ENCODE measurements at places on chromosomes 1 and 21.

GRCh38 chr21:21740207-21740606 lies 742.0 kb downstream of the NCAM2 start:
- no peak for ATAC-seq

DNA sequence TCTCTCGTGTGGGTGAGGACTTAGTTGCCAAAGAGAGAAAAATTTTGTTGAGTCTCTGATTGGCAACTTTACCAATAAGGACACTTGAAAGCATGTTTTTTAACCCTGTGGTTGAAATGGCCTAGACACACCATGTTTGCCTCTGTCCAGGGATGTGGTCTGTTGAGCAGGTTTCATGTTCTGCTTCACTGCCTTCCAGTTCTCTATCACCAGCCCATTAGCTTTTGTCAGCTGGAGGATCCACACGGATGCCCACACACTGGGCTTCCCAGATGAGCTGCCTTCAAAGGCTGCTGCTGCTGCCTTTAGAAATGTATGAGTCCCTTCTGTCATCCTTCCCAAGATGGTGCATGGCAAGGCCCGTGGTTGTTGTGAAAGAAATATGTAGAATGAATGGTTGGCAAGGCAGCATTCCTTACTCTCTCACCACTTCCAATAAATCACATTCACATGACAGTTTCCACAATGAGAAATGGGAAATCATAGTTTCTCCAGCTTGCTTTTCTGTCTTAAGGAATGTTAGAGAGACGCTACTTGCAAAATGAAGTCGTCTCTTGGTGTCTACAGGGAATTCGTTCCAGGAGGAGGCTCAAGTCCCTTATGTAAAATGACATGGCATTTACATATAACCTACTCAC lies 108.2 kb upstream of the SLC35F3 start:
- no peak for ATAC-seq

DNA sequence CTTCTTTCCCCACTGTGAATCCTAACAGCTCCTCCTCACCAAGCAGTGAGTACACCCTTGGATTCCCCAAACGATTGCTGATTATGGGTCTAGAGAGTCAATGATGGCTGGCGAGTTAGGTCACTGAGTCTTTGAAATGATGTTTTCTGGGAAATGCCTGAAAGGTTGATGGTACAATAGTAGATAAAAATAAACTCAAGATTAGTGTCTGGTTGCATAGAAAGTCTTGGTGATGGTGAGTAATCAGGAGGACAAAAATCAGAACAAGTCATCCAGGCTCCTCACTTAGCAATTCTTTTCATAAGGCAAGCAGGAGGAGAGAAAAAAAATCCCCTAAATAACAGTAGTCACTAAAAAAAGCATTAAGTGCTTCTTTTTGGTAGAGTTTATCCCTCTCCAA lies 22.6 kb downstream of the HLX start:
- ATAC-seq, result no peak

- peak; percentile 82 for ATAC-seq
Measured at GRCh38 chr1:24266398-24266941, 52.7 kb upstream of the GRHL3 start.

DNA sequence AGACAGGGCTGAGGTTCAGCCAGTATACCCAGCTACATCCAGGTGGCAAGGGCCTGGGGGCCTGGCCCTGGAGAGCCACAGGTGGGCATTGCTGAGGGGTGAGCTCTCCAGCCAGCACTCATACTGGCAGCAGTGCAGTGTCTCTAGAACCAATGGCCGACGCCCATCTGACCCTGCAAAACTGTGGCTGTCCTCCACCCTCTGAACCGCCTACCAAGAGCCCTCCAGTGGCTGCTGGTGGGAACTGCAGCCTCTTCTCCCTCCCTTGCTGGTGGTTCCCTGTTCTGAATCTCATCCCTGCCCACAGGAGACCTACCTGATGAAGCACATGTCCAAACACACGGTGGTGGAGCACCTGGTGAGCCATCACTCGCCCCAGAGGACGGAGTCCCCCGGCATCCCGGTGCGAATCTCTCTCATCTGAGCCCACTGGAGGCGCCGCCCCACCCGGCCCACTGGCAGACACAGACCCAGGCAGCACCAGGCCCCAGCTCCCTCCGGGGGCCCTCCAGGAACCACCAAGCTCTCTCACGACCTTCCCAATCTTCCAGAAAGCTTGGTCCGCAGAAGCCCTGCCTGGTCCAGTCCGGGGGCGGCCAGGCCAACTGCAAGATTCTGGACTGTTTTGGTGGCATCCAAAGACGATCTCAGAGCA lies 22.1 kb downstream of the A3GALT2 start:
- peak; percentile 77 for ATAC-seq

DNA sequence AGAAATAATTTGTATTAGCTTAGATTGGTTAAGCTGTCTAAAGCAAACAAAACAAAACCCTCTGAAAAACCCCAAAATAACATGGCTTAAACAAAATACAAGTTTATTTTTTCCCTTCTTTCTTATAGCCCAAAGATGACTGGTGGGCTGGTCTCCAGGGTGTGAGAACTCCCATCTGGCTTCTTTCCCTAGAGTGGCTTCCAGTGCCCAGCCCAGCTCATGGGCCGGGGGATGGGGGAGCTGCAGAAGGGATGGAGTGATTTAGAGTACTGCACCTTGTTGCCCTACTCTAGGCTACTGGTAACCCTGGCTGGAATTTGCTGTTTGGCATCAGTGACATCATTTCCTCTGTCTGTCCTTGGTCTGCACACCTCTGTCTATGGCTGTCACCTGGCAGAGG lies 223.0 kb downstream of the PBX1 start:
- no peak for ATAC-seq

GRCh38 chr1:27590917-27591508 lies 12.9 kb downstream of the AHDC1 start:
- ATAC-seq, result no peak

GRCh38 chr1:4598561-4598960 lies 55.8 kb upstream of the AJAP1 start:
- ATAC-seq, result no peak

GRCh38 chr1:118988186-118989005 lies at the start of gene TBX15:
Gene TBX15 (minus strand): TSS chr1:118988343. CDS start chr1:118987795, 548 bp downstream.
- ATAC-seq, result no peak

DNA sequence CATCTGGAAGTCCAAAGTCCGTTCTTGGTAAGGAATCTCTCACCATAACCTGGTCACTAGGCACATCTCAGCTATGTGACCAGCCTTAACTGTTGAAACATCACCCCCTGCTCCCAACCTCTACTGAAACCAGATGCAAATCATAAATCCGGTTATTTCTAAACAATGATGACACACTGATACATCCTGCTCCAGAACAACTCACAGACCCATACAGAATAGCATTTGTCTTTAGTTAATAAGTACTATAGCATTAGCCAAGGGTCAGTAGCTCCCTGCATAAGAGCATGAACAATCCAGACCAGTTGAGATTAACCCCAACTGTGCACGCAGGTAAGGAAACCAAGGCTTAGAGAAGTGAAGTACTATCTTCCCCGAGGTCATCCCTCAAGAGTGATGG lies 38.0 kb upstream of the KCTD3 start:
- peak; percentile 24 for ATAC-seq

DNA sequence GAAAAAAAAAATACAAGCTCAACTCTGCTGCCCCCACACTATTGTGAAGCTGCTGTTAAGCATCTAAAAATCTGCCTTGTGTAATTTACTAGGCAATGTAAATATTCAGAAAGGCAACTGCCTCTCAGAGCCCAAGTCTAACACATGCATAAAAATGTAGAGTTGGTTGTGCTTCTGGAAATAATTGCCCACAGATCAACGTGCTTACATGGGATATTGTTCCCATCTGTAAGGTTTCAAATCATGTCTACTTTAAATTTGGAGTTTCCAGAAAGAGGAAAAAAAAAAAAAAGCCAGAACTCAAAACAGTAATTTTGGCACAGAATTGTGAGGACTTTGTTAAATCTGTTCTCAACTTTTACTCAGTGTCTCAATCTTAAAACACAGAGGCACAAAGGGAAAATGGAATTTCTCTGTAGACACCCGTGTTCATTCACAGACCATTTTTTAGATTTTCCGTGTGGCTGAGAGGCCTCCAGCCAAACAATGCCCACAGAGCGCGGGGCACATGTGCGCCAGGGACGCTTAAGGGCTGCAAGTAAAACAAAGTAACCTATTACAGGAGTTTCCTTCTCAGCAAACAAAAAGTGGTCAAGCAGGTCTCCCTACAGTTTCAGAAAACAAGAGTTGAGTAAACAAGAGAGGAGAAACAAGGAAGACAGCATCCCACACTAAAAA lies 115.5 kb downstream of the RERE start:
- ATAC-seq, result peak; percentile 15

- ATAC-seq, result no peak
Measured at GRCh38 chr21:32946654-32947053, 79.1 kb upstream of the OLIG2 start.

GRCh38 chr1:205805082-205805711 lies 7.8 kb downstream of the SLC41A1 start:
- no peak for ATAC-seq

DNA sequence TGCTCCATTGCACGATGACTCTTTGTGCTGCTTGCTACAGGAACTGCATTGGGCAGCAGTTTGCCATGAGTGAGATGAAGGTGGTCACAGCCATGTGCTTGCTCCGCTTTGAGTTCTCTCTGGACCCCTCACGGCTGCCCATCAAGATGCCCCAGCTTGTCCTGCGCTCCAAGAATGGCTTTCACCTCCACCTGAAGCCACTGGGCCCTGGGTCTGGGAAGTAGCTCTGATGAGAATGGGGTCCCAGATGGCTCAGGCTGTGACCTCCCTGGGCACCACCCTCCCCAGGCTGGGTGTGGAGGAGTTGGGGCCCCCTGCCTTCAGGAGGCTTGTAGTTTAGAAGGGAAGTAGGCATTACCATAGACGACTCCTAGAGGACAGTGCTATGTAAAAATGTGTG lies 19.7 kb downstream of the CYP4B1 start:
- ATAC-seq, result no peak

- ATAC-seq, result no peak
Measured at GRCh38 chr21:46099476-46099875, 1.6 kb downstream of the COL6A2 start.

GRCh38 chr1:55481634-55482033 lies 266.5 kb upstream of the USP24 start:
- no peak for ATAC-seq

DNA sequence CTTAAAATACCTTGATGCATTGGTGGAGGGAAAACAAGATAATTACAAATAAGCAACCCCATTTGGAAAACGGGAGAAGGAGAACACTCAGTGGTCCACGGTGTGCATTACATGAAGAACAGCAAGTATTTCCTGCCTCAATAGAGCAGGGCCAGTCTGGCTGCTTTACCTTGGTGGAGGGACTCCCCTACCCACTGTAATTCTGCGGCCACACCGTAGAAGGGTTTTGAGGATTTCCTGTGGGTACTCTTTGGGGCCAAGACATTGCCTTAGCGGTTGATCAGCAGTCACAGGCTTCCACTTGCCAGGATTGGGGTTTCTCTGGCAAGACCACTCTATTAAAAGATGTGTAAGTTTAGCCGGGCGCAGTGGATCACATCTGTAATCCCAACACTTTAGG lies 16.3 kb upstream of the TMEM54 start:
- no peak for ATAC-seq

DNA sequence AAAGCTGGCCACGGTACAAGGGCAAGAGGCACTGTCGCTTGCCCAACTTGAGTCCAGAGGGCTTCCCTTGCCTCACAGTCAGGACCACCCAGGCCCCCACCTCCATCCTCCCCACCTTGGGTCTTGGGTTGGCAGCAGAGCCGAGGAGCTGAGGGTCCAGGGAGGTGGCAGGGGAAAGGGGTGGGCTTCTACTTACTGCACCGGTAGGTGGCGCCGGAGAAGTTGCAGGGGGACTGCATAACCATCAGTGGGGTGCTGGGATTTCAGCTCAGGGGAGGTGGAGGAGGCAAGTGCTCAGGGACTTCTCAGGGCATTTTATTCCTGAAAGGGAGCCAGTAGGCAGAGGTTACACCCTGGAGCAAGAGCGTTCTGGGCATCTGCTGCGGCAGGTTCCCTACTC lies 44.0 kb downstream of the TRIM62 start:
- ATAC-seq, result no peak

GRCh38 chr1:223535319-223535718 lies 130.2 kb downstream of the CAPN8 start:
- no peak for ATAC-seq

DNA sequence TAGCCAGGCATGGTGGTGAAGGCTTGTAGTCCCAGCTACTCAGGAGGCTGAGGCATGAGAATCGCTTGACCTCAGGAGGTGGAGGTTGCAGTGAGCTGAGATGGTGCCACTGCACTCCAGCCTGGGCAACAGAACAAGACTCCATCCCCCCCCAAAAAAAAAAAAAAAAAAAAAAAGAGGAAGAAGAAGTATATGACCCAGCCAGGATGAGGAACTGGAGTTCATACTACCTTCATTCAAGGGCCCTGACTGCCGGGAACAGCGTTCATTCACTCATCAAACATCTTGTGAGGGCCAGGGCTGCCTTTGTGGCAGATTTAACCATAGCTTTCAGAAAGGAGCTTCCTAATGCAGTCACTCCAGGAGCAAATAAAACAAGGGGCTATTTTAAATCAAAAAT lies 127.6 kb downstream of the MRPS6 start:
- no peak for ATAC-seq

GRCh38 chr1:151267760-151268159 lies 13.2 kb downstream of the PSMD4 start:
- ATAC-seq, result no peak

GRCh38 chr1:89257041-89257440 lies 15.6 kb downstream of the GBP5 start:
- no peak for ATAC-seq

- peak; percentile 87 for ATAC-seq
Measured at GRCh38 chr1:212595787-212596714, 12.5 kb upstream of the ATF3 start.

- ATAC-seq, result peak; percentile 95
Measured at GRCh38 chr1:244273845-244274619, 177.7 kb downstream of the ADSS2 start.

DNA sequence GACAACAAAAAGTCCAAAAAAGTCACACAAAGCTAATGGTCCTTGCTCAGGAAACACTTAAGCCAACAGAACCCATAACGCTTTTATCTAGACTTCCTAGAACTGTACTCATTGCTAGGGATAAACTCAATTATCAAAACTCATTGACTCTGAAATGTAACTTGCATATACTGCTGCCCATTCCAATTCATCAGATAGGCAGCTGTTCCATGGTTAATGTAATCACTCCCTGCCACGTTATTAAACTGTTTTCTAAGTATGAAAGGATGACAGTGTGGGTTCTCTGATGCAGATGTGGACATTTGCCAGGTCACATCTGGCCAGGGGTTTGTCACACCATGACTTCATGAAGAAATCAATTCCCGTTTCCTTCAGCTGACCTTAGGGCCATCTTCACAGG lies 30.3 kb upstream of the DNAJC11 start:
- ATAC-seq, result peak; percentile 34

- no peak for ATAC-seq
Measured at GRCh38 chr1:116738673-116739370, 15.4 kb upstream of the CD2 start.

GRCh38 chr1:53835491-53835890 lies 2.6 kb downstream of the NDC1 start:
- no peak for ATAC-seq

GRCh38 chr1:182869241-182869666 lies 30.1 kb downstream of the DHX9 start:
- ATAC-seq, result peak; percentile 31

Measured in SK-N-SH treated with all-trans-retinoic acid at 6 μM for 48 hours (cell line).